ENCODE measurements at places on chromosomes 3 and 15. TPM values are rescaled to one million over a fixed set of nuclear protein-coding genes. Genes with fewer than 3 reads are reported as not detected.
A peak's percentile ranks its signal among the peaks of the same experiment; 100 is the strongest.

DNA sequence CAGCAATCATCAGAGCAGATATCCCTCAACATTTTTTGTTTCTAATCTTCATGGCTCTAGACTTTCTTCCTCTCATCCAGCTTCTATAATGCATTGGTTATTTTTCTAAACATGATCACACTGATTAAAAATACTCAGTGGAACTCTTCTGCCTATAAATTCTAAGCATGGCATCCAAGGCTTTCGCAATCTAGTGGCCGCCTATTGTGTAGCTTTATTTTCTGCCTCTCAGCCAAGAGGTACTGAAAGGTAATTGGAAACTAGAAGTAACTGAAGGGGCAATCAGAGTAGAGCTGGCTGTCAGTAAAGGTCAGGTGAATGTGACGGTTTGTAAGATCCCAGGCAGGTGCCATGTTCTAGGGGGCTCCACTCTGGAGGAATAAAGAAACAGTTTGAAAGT lies 33.4 kb downstream of the OXSM start:
- no peak for DNase-seq

The PRTG gene
- polyA plus RNA-seq = 8.2 TPM

DNA sequence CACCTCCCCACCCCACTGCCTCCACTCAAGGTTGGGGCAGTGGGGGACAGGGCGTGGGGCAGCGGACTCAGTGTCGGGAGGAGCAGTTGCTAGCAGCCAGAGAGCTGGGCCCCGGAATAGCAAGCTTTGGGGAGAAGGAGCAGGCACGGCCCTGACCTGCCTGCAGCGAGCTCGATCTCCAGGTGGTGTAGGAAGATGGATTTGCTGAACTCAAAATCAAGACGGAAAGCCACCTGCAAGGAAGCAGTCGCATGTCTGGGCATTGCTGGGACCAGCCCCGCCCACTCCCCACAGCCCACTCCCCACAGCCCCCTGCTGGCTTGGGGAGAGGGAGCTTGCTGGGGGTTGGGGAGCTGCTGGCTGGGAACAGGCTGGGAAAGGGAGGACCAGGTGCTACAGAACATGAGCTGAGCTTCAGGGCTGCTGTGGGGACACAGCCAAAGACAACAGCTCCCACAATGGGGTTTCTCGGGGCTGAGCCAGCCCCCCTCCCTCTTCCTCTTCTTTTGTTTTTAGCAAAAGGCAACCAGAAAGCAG lies 38.0 kb downstream of the FEM1B start:
- no peak for DNase-seq

The MYZAP gene
- polyA plus RNA-seq = 66.9 TPM

DNA sequence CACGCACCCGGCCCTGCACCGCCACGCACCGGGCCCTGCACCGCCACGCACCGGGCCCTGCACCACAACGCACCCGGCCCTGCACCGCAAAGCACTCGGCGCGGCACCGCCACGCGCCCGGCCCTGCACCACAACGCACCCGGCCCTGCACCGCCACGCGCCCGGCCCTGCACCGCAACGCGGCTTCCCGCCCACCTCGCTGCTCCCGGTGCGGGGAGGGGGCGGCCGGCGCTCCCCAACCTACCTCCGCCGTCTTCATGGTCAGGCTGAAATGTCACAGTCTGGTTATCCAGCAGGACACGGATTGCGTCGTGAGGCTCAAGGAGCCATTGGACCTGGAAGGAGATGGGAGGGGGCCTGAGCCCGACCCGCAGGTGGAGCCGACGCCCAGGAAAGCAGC lies 41.8 kb downstream of the MUC20 start:
- no peak for DNase-seq

The GOLGA8H gene
- 1.2 TPM for polyA plus RNA-seq

The PGBD4 gene
- 1.9 TPM for polyA plus RNA-seq

The TYRO3 gene
- 47.1 TPM for polyA plus RNA-seq

DNA sequence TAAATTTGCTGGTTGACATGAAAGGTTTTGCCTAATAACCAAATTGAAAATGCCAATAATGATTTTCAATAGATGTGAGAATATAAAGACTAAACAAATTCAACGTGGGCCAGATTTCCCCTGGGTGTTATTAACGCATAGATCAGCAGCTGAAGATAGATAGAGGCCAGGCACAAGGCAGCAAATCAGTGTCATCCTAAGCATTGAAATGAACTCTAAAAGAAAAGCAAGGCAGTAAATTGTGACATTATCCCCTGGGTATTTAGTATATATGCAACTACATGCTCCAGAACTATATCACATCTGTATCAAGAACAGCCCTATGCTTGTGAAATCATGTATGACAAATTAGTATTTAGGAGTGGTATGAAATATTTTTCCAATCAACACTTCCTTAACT lies 167.1 kb upstream of the EPHA3 start:
- DNase-seq = no peak

The RTP3 gene
- polyA plus RNA-seq = not detected

GRCh38 chr3:31502803-31503221 lies 29.9 kb upstream of the STT3B start:
- no peak for DNase-seq

DNA sequence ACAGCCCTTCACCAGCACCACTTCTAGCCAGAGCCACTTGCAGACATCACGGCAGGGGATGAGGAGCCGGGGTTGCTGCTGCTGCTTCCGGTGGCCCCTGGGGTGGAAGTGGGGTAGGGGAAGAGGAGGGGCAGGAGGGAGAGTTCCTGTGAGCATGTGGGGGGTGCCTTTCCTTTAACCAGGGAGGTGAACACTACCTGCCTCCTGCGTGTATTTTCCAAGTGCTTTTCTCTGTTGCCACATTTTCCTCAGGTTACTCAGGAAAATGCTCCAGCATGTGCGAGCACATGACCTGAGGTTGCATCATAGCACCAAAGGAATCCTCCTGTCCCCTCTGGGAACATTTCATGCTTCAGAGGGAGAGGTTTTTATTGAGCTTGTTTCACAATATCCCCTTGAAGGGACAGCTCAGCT lies 12.2 kb upstream of the SACM1L start:
- no peak for DNase-seq

DNA sequence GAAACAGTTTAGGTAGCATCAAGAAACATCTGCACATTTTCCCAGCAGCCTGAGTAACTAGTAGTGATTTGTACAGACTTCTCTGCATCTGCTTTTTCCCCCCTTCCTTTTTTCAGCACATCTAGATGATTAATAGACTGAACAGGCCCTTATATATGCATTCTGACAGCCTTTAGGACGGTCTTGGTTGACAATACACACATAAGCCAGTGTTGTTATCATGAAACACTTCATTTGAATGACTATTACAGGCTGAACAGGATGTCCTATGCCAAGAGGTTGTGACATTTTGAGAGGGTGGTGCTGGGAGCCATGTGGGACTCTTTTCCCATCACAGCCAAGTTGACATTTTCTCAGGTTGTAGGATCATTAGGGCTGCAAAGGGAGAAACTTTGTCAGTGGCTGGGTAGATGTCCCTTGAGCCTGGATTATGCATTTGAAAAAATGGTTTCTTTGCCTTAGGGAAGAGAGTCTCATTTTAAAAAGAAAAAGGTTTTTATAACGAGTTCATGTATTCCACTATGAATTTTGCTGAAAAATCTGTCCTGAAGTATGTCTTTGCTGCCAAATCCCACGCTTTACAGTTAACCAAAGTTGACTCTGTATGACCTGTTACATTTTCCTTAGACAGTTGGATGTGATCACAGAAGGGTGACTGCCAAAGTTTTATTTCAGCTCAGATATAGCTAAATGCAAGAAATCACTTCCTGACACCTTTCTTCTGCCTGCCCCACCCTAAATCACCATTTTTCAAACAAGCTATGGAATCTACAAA lies 73.7 kb downstream of the FILIP1L start:
- peak; percentile 68 for DNase-seq

DNA sequence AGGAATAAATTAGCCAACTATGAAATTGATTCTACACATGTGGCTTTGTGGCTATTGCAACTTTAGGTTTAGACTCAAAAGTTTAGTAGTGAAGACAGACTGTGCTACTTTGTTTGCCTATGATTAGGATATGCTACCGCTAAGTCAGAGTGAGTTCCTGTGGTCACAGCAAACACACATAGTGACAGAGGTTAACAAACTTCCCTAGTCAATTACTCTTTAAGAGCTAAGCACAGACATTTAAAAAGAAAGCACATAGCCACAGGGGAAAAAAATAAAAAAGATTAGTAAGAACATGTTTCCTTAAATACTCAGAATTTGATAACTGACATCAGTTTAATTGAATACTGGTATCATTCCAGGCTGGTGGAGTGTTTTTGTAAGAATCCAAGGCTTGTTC lies 207.1 kb downstream of the GBE1 start:
- peak; percentile 3 for DNase-seq

GRCh38 chr3:150602426-150603152 lies 532 bp upstream of the SELENOT start:
- peak; percentile 6 for DNase-seq

DNA sequence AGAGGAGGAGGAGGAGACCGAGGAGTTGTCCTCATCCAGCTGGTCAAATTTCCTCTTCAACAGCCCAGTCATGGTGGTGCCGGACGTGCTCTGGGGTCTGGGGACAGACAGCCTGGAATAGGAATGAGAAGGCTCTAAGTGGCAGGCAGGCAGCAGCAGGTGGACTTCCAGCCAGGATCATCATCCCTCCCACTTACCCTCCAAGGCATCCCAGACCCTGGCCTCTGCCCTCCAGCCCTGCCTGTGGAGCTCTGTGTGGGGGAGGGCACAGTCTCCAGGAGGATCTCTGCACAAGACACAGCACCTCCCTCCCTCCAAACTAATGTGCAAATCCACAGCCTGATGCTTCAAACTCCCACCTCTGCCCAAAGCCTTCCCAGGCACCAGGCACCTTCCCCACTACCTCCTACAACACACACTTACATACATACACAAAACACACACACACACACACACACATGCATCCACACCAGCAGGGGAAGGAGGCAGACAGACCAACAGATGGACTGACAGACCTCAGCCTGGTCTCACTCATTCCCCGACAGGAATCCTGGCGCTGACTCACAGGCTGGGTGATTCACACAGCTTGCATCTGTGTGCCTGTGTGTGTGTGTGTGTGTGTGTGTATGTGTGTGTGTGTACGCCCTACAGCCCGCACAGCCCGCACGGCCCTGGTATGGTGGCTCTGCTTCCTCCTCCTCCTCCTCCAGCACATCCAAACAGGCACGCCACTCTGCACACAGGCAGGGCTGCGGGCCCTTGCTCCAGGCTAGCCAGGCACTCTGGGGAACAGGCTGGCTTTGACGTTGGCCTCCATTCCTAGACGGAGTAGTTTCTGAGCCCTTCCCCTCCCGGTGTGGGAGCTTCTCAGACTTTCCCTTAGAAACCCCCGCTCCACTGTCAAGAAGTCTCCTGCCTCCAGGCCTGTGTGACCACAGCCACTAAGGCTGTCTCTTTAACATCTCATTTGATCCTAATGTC lies 6.5 kb downstream of the CSRNP1 start:
- no peak for DNase-seq

DNA sequence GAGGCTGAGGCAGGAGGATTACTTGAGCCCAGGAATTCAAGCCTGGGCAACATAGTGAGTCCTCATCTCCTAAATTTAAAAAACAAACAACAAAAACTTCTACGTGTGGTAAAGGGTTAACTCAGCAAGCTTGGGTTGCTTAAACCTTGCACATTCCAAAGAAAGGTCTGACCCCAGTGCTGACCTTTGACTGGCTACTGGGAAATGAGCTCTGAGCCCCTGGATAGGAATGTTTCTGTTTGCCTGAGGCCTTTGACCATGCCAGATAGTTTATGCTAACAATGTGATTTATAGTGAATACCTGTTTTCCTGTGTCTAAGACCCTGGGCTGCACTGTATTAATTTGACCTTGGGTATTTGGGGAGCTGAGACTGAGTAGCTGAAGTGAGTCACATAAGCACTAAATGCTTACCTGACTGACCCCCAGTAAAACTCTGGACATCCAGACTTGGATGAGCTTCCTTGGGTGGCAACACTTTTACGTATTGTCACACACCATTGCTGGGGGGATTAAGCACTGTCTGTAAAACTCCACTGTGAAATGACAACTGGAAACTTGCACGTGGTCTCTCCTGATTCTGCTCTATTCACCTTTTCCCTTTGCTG lies 20.7 kb downstream of the TCAIM start:
- DNase-seq = no peak

DNA sequence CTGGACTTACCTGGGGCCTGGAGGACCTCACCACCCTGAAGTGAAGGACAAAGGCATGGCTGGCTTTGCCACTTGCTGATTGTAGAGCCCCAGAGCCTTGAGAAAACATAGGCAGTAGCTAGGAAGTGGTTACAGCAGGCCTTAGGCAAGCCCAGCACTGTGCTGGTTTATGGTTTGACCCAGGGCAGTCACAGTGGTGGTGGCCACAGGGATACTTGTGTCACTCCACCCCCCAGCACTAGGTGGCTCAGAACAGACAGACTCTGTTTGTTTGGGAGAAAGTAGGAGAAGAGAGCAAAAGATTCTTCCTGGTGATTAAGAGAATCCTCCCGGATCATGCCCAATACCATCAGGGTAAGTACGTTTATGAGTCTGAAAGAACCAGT lies 13.2 kb upstream of the COL8A1 start:
- no peak for DNase-seq

DNA sequence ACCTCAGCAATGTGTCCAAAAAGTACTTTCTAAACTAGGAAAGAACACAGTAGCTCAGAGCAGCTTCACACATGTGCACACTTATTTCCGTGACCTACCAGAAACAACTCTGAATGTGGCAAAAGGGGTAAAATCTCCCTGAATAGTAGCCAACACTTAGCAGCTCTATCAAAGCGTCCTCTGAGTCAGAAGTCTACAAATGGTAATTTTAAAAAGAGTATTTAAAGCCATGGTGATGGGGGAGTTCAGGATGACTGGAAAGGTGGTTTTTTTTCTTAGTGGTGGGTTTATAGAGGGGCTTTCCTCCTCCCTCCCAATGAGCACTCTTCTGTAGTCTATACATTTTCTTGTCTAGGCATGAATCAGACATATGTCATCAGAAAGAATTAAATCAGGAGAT lies 223.8 kb upstream of the PRICKLE2 start:
- no peak for DNase-seq

DNA sequence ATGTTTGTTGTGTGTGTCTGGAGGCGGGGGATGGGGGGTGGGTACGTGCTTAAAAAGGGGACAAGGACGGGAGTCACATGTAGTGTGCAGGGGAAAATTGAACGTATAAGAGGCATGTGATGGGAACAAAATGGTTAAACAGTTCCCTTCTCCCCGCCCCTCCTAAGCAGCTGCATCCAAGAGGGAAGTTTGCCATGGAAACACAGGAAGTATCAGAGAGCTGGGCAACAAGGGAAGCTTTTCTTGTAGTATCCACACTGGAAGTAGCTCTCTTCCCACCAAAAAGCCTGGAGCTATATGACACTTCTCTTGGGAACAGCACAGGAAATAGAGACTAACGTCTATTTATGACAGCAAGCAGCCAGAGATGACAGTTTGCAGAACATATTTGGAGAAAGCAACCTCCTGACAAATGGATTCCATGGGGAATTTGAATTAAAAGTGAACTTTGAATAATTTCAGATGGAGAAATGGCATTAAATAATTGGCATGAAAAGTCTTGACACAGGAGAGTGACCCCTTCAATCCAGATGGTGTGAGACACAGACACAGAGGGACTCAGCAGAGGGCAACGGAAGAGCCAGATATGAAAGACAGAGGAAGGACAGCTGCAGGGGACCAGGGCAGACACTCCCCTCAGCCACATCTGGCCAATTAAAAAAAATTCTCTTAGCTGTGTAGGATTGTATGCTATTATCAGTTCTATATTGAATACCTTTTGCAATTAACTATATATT lies 294.2 kb upstream of the TBL1XR1 start:
- DNase-seq = peak; percentile 64
